ENCODE measurements at places on chromosomes 7 and 10.

- DNase-seq: no peak
Measured at GRCh38 chr7:143514487-143514886, 36.8 kb downstream of the TAS2R41 start.

- no peak for DNase-seq
Measured at GRCh38 chr7:28666154-28666553, 253.8 kb downstream of the CREB5 start.

DNA sequence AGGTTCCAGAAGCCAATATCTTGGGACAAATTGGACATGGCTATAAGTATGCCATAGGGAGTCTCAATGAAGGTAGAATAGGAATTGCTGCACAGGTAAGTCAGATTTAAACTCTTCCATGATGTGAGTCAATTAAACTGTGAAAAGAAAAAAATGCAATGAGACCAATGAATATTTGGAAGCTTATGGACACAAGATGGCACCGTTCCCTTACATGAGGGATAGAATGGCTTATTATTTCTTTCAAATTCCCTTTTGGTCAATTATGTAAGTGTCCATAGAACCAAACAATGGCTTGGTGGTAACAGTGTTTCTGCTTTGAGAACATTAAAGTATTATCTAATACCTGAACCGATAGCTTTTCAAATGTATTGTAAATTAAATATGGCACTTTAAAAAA, 35.6 kb downstream of the ACADSB start:
- no peak for DNase-seq

DNA sequence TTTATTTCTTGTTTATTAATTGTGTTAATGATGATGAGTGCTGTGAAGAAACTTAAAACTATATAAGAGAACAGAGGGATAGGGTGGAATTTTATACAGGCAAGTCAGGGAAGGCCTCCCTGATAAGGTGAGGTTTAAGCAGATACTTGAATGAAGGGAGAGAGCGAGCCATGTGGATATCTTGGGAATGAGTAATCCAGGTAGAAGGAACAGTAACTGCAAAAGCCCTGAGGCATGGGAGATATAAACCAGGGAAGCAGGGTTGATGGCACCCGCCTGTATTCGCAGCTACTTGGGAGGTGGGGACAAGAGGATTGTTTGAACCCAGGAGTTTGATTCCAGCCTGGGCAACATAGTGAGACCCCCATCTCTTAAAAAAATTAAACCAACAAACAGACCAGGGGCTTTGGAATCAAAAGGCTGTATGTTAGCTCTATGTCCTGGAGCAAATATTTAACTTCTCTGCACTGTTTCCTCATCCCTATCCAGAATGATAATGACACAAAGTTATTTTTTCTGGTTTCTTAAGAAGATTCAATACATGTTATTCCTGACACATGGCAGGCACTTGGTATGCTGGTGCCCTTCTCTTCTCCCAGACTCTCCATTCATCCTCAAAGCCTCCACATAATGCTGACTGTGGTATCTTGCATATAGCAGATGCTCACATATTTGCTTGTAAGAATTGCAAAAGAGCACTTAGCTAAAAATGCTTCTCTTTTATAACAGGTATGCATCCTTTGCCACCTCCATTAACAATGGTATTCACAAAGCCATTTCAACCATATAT, 169.3 kb downstream of the CHN2 start:
- no peak for DNase-seq

GRCh38 chr7:35252612-35253459, 1.1 kb downstream of the TBX20 start:
- DNase-seq: no peak

- DNase-seq: no peak
Measured at GRCh38 chr7:39515534-39516228, 50.5 kb upstream of the YAE1 start.

DNA sequence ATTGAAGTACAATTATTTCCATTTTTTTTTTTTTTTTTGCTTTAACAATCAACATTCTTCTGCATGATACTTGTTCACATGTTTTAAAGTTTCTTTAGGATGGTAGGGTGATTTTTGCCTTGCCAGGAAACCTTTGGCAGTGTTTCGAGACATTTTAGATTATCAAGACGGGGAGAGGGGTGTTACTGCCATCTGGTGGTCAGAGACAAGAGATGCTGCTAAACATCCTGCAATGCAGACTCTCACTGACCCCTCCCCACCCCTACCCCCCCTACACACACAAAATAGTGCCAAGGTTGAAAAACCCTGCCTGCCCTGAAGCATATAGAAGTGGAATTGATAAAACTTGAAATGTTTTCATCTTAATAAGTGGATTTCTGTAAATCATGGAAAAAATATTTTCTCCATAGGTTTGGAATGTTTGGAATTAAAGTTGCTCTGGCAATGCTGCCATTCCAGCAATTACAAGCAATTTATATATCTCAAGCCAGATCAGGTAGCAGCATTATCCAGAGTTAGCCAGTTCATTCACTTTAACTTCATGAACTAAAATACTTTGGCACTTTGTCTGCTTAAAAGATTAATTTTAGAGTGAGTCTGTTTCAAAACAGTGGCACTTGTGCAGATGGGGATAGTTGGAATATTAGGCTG, 62.1 kb downstream of the SDHAF3 start:
- peak; percentile 20 for DNase-seq

DNA sequence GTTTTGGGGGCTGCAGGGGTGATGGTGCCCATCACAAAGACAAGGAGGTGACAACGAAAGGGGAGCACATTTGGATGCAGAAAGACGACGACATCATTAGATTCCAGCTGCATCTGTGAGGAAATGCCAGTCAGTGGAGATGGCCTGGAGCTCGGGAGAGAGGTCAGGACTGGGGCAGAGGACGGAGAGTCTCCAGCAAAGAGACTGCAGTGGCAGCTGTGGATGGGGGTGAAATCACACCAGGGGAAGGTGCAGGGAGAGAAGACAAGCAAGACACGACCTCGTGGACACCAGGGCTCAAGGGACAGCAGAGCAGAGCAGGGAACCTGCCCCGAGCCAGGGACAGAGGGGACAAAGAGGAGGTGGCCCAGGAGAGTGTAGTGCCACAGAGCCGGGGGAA, 203.4 kb downstream of the PRPF18 start:
- no peak for DNase-seq

- no peak for DNase-seq
Measured at GRCh38 chr10:114252883-114253282, 13.8 kb downstream of the VWA2 start.

DNA sequence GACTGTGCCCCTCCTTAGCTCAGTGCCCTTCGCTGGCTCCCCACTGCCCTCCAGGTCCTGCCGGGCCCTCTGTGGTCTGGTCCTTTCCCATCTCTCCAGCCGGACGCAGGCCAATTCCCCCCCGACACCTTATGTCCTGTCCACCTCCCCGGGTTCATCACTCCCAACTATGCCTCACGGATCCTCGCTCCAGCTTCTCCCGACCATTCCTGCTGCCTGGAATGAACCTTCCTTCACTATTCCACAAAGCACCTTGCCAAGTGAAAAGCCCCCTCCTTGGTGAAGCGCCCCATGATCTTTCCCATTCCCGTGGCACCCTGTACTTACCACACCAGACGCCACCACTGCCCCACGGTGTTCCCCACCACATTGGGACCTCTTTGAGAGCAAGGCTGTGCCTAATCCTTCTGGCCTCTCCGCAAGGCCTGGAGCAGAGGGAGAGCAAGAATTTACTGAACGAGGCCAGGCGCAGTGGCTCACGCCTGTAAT, 47.2 kb downstream of the TMEM270 start:
- no peak for DNase-seq
